Calu3 (cell line): ENCODE measurements at places on chromosomes 5 and 9. TPM values are rescaled to one million over a fixed set of nuclear protein-coding genes. Genes with fewer than 3 reads are reported as not detected.

Gene RGMB
- total RNA-seq, result 34.5 and 35.8 TPM in 2 replicates

Gene UHRF2
- total RNA-seq, result 38.4 and 38.8 TPM in 2 replicates

Gene PDZD2
- 0.76 and 0.97 TPM in 2 replicates for total RNA-seq

Gene TSSK1B
- not detected in 2 replicates for total RNA-seq

Gene IL5
- total RNA-seq, result not detected in 2 replicates

Gene GRM6
- total RNA-seq, result not detected in 2 replicates

Gene ACTBL2
- total RNA-seq, result 0.42 and 0.45 TPM in 2 replicates

Gene EGFLAM
- not detected in 2 replicates for total RNA-seq

Gene GRIN1
- 0.24 and 0.54 TPM in 2 replicates for total RNA-seq

Gene CNTLN
- 5.7 and 6.7 TPM in 2 replicates for total RNA-seq

Gene CD14
- total RNA-seq, result 0.73 and 1.1 TPM in 2 replicates

Gene CDHR2
- total RNA-seq, result 7.8 and 13.3 TPM in 2 replicates

Gene IRX4
- total RNA-seq, result not detected in 2 replicates
